AG10803 (cell line): ENCODE measurements at places on chromosomes 2 and 18.

- DNase-seq: peak; percentile 69
Measured at GRCh38 chr18:67599277-67599676, 82.8 kb upstream of the DSEL start.

GRCh38 chr18:55485666-55486065 lies 102.3 kb downstream of the TCF4 start:
- DNase-seq: peak; percentile 75

DNA sequence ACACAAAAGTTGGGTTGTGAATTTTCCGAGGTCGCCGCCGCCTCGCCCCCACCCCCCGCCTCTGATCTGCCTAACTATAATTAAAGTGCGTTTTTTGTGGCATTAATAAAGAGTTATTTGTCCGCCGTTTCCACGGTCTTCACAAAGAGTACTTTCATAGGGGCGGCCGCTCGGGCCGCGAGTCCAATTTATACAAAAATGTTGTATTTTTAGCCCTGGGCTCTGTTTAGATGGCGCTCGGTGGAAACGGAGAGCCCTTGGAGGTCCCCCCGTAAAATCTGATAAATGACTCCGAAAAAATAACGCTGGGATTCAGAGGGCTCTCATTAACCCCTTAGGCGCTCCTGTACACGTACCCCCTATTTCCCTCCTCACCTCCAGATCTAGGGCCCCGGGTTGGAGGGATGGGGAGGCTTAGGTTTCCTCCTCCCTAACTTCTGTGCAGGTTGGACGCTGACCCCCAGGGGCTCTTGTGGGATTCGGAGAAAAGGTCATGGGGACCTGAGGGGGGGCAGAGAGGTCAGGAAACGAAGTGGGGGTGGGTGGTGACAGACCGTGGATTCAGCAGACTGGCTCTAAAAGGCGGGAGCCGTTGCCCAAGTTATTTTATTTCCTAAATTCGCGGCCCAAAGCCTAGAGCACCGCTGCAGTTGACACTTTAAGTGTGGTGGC lies 1.9 kb downstream of the CYP26B1 start:
- no peak for DNase-seq

- DNase-seq: no peak
Measured at GRCh38 chr2:65130664-65131175, 814 bp upstream of the RAB1A start.

- no peak for DNase-seq
Measured at GRCh38 chr2:105836840-105837692, 92.4 kb downstream of the NCK2 start.

- DNase-seq: no peak
Measured at GRCh38 chr18:43422518-43422917, 145.2 kb upstream of the SYT4 start.

DNA sequence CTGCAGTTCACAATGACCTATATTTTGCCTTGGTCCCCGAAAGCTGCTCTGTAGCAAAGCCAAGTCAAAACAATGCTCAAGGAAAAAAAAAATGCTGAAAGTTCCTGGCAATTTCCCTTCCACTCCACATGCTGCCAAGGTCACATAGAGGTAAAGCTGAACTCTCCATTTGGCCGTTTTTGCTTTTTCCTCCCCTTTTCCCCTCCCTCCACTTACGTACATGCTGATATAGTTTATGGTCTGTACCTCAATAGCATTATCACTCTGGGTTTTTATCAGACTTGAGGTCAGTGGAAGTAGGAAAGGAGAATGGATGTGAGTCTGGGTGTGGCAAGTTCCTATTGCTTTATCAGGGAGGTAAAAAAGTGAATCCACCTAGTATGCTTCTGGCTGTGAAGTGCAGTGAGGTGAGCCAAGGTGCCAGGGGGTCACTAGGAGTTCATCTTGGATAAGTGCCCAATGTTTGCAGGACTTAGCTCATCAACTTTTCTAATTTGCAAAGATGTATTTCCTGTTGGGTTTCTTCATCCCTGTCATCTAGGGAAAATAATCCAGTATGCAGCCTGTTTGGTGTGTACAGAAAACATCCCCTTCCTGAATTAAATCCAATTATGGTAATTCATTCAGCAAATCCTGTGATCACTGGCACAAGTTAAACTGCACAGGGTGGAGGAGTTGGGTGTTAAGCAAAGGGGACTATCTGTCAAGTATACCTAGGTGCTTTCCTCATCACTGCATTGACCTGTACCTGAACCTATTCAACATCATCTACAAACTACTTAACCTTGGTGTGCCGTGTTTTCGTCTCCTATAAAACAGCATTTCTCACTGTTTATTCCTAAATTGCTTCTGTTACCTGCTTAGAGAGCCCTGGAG lies 124.3 kb upstream of the CYP26B1 start:
- DNase-seq: no peak

- DNase-seq: no peak
Measured at GRCh38 chr2:70683455-70683854, 84.5 kb downstream of the ADD2 start.

DNA sequence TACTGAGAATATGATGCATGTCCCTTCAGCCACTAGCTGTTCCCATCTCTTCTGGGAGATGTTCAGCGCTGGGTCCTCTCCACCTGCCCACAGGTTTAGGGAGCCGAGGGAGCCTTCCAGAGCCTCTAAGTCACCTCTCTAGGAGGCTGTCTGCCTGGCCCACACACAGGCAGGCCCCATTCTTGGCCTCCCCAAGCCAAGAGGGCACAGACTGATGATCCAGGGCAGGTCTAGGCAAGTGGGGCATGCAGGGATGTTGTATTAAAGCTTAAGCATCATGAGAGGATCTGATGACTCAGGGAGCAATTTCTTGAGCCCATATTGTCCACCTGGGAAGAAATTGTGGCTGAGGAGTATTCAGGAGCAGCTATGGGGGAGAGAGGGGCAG lies 19.9 kb downstream of the TMSB10 start:
- no peak for DNase-seq

GRCh38 chr2:240970104-240970503 lies 28.3 kb upstream of the SNED1 start:
- no peak for DNase-seq

GRCh38 chr2:208172125-208172524 lies 8.7 kb upstream of the CRYGA start:
- no peak for DNase-seq
